ENCODE measurements at places on chromosomes 6 and 20.

GRCh38 chr20:22333885-22334545 lies 250.4 kb downstream of the FOXA2 start:
- peak; percentile 63 for DNase-seq

- no peak for DNase-seq
These were observed 699.0 kb downstream of the HDGFL1 start for GRCh38 chr6:23268348-23268747.

- DNase-seq, result no peak
These were observed 1.2 kb upstream of the ATAT1 start for GRCh38 chr6:30625511-30625910.

- DNase-seq, result peak; percentile 56
These were observed 66.6 kb downstream of the PREX1 start for GRCh38 chr20:48761023-48761785.

- DNase-seq, result peak; percentile 75
These were observed 9.4 kb upstream of the COL9A1 start for GRCh38 chr6:70312165-70312745.

DNA sequence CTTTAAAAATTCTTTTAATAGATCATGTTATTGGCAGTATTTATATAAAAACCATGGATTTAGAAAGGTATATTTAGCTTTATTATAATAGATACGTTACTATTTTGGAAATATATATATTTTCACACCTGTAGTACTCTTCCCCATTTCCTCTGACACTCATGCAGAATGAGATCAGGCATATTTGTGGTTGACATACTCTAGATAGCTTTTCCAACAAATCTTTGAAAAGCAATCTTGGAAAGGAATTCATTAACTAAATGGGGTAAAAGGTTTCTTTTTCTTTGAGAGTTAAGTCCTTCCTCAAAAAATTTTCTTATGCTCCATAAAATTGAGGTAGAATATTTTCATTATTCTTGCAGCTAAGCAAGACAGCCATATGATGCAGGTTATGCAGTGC lies 14.5 kb downstream of the ASF1A start:
- DNase-seq, result no peak

GRCh38 chr6:138818496-138819194 lies 22.8 kb downstream of the ECT2L start:
- peak; percentile 52 for DNase-seq

DNA sequence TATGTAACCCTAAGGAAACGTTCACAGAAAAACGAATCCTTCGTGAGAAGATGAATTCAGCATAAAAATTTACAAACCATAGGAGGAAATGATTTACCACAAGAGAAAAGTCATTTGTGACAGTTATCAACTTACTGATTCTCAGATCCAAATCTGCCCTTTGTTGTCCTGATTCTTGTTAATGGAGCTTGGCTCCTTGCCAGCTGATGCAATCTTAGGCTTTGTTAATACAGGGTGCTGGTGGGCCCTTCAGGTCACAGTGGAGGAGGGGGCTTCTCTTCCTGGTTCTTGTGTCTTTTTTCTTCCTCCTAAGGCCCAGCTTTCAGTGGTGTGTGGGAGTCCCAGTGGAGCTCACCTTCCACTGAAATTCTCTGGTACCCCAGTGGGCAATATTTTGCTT lies 108.4 kb upstream of the MAP3K7 start:
- no peak for DNase-seq

GRCh38 chr6:170114956-170115855 lies 175.7 kb downstream of the DLL1 start:
- DNase-seq, result no peak

- DNase-seq, result peak; percentile 65
These were observed 83.8 kb downstream of the FNDC1 start for GRCh38 chr6:159252955-159253508.

DNA sequence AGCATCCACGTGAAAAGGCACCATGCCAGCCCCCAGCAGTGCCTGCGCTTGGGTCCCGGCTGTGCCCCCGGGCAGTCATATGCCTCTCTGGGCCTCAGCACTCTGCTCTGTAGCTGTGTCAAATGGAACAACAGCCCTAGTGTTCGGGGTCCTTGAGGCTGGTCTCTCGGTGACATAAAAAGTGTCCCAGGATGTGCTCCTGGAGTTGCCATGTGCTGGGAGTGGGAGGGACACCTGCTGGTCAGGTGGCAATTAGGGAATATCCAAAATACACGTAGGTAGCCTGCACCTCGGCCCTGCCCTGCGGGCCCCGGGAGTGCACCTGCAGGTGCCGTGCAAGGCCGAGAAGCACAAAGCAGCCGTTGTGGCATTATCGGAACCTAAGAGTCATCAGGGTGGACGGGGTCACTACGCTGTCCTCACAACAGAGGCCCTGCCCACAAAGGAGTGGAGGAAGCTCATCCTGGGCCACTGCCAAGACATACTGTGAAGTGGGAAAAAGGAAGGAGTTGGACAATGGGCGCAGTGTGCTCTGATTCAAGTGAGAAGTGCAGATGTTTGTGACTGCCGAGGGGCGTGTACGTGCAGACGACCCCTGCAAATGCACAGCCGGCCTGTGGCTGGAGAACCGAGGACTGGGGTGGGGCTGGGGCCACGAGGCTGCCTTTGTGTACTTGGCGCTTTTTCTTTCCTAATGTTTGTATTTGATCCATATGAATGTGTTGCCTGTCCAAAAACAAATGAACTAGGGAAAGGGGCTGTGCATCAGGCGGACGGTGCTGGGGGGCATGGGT lies 24.6 kb downstream of the SLCO4A1 start:
- no peak for DNase-seq

DNA sequence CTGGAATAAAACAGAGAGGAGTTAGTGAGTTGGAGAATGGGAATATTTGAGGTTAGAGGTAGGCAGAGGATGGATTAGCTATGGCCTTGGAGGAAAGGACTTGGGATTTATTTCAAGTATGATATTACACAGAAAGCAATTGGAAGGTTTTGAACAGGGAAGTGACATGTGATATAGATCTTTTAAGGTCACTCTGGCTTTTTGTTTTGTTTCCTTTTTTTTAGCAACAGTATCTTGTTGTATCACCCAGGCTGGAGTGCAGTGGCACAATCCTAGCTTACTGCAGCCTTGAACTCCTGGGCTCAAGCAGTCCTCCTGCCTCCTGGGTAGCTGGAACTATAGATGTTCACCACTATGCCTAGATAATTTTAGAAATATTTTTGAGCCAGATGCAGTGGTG lies 190.3 kb downstream of the UTRN start:
- DNase-seq, result peak; percentile 33

GRCh38 chr6:132527791-132528190 lies 10.3 kb upstream of the TAAR9 start:
- no peak for DNase-seq

DNA sequence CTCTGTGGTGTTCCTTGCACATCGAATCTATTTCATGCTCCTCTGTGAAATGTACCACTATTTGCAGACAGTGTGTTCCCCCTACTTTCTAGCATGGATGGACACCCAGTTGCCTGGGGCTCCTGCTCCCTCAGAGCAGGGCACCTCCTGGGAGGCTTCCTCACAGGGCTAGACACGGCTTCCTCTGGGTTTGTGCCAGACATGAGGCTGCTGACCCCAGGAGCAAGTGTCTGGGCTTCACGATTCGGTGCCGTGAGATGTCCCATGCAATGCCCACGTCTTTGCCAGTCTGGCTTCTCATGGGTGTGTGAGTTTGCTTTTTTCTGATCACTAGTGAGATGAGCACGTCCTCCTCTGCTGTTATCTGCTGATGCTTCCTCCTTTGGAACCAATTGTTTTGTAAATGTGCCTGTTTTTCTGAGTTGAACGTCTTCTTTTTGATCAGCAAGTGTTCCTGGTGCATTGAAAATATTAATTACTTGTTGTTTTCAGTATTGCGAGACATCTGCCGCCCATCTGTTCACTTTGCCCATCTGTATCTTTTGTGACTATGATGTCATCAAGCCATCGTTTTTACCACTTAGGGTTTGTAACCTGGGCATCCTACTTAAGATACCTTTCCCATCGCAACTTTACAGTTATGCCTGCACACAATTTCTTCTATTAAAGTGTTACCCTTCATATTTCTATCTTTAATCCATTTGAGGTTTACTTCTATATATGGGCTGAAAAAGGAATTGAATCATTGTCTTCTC lies 92.0 kb downstream of the TTLL2 start:
- no peak for DNase-seq

DNA sequence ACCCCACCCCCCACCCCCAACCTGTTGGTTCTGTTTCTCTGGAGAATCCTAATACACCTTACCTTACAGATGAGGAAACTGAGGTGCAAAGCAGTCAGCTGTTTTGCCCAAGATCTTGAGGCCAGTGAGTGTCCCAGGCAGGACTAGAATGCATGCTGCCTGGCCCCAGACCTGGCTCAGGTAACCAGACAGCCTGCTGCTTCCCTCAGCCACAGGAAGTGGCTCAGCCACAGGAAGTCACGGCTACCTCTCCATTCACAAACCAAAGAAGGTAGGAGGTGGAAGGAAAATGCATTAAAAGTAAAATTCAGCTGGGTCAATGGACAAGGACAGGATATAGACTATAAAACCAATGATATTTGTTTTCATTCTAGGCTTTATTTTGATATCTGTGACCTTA lies 517.6 kb downstream of the CD83 start:
- DNase-seq, result no peak

GRCh38 chr20:6768228-6769140 lies 998 bp downstream of the BMP2 start:
- DNase-seq, result no peak

DNA sequence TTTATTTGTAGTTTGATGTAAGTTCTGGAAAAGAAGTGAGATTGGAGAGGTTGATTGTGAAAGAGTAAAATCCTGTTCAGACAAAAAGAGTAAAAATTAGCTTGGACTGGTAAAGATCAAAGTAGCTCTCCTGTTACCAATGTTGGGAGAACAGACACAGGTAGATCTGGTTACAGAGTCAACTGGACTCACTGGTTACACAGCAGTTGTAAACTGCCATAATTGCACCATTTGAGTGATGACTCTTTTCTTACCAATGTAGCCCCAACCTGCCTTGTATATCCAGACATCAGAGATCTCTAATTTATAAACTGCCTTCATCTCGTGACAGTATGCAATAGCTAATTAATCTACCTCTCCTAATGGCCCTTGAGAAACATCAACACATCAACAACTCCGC lies 165.6 kb upstream of the PRSS16 start:
- DNase-seq, result no peak

DNA sequence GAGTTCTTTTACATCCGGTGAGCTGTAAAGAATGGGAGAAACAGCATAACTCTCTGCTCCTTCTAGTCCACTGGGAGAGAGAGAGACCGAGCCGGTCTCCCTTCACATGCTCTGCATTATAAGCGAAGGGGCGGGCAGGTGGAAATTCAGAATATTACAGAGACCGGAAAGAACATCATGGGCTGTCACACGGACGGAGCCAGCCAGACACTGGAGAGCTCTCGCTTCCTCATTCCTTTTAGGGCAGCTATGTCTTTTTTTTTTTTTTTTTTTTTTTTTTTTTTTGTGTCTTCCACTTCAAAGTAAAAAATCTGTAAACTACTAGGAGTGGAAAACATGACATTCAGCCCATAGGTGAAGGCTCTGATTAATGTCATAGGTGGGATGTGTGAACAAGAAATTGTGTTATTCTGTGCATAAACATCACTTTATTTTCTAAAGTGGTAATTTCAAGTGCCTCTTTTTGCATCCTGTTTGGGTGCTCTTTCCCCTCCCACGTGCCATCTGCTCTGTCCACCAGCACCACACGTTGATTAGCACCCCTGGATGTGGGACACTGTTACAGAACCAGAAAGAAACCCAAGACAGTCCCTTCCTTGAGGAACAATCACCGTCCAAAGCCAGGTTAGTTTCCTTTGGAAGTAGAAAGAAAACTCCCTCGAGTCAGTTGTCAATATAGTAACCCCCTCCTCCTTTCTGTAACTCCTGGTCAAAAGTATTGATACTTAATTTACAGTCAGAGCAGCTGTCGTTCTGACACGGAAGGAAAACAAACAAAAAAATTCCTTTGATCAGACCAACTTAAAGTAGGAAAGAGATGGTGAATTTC lies at the start of gene TAGAP:
TSS of gene TAGAP (minus strand) at position 93 of the 829 bp plus-strand sequence. CDS start 845 bp downstream, outside the sequence.
- DNase-seq, result peak; percentile 96

DNA sequence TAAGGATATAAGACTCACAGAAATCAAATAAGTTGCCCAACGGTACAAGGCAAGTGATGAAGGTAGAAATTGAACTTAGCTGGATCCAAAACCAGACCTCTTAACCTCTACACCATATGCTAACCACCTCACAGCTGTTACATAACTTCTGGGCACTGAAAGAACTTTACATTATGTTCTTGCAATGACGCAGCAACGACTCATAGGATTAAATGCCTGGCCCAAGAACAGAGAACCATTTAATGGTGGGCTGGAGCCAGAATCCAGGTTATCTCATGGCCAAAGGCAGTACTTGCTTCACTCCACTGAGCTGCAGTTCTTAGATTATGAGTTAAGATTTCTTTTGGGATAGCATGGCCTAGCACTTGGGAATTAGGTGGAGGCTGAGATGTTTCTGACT lies 4.4 kb downstream of the TRMT6 start:
- no peak for DNase-seq

GRCh38 chr6:125859727-125860126 lies 69.0 kb downstream of the NCOA7 start:
- DNase-seq, result no peak

DNA sequence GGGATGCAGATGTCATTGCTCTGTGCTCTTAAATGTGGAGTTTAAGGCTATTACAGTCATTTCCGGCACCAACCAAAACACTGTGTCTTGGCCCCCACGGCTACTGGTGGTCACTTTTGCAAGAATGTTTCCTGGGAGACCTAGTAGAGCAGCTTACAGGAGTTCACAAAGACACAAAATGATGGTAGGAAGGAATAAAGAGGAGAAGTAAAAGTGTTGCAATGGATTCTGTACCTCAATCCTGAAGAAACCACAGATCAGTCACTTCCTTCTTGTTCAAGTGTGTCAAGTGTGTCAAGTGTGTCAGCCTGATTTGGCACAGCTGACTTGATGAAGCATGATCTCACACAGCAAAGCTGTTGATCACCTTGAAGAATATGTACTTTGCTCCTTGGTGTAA lies 344.0 kb downstream of the PLCB1 start:
- peak; percentile 16 for DNase-seq

GRCh38 chr6:136174510-136174909 lies 75.6 kb downstream of the MTFR2 start:
- DNase-seq, result no peak

- DNase-seq, result no peak
These were observed 36.9 kb downstream of the PANK2 start for GRCh38 chr20:3925899-3926638.

- DNase-seq, result no peak
These were observed 4.3 kb downstream of the MTCL3 start for GRCh38 chr6:127514773-127515227.

GRCh38 chr6:158047563-158048323 lies 66.1 kb downstream of the SYNJ2 start:
- DNase-seq, result no peak

- no peak for DNase-seq
These were observed 70.9 kb downstream of the VIP start for GRCh38 chr6:152821525-152821924.

GRCh38 chr20:13775867-13776266 lies 8.9 kb downstream of the ESF1 start:
- DNase-seq, result no peak

GRCh38 chr20:35319192-35319870 lies 27.1 kb upstream of the FAM83C start:
- DNase-seq, result no peak

GRCh38 chr20:38286586-38287531 lies 17.1 kb upstream of the BPI start:
- DNase-seq, result no peak

- no peak for DNase-seq
These were observed 368.0 kb downstream of the DOK5 start for GRCh38 chr20:54843431-54843830.

- DNase-seq, result no peak
These were observed 5.0 kb upstream of the BTN2A1 start for GRCh38 chr6:26452631-26453235.

Measured in KBM-7 (cell line).